SJSA1 (cell line): ENCODE measurements at places on chromosomes 6 and 20.

GRCh38 chr6:137851669-137852068 lies 15.4 kb upstream of the TNFAIP3 start:
- DNase-seq = no peak

- DNase-seq = no peak
Observed at GRCh38 chr6:132404736-132405135, 3.5 kb upstream of the MOXD1 start.

DNA sequence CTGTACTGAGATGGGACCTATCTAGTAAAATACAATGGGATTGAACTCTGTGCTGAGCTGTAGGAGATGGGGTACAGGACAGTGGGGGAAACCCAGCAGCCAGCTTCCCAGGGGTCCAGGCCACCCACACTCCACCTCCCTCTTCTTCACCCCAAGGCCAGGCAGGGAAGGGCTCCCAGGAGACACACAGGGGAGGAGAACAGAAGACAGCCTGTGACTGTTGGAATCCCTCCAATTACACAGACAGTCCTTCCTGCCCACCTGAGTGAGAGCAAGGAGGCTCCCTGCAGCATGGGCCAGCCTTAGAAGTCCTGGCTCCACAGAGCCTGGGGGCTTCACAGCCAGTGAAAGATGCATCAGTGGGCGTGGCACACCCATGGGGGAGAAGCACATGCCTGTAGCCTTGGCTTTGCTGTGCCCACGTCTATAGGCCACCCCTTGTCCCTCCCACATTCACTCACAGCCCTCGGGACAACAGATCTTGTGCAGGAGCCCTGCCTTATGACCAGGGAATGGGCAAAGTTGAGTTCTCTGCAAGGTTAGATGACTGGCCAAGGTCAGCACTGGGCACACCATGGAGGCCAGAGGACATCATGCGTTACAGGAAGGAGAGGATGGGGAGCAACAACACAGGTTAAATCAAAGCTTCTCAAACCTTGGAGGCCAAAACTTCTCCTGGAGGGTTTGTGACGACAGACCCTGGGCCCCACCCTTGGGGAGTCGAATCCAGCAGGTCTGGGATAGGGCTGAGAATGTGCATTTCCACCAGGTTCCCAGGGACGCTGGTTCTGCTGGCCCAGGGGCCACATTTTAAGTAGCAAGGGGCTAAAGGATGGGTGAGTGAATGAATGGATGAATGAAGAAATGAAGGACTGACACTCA lies 12.3 kb upstream of the CST7 start:
- DNase-seq = peak; percentile 28

- no peak for DNase-seq
Observed at GRCh38 chr6:49110916-49111315, 352.1 kb downstream of the MMUT start.

- DNase-seq = no peak
Observed at GRCh38 chr6:129416337-129416990, 293.5 kb downstream of the ARHGAP18 start.

GRCh38 chr6:158996856-158997255 lies 3.1 kb downstream of the RSPH3 start:
- no peak for DNase-seq

GRCh38 chr6:168013250-168013915 lies 15.9 kb downstream of the KIF25 start:
- no peak for DNase-seq

- no peak for DNase-seq
Observed at GRCh38 chr6:135535989-135536414, 38.5 kb upstream of the AHI1 start.

GRCh38 chr6:14177413-14178082 lies 60.0 kb downstream of the CD83 start:
- no peak for DNase-seq

- no peak for DNase-seq
Observed at GRCh38 chr6:139287868-139288267, 3.9 kb downstream of the TXLNB start.

DNA sequence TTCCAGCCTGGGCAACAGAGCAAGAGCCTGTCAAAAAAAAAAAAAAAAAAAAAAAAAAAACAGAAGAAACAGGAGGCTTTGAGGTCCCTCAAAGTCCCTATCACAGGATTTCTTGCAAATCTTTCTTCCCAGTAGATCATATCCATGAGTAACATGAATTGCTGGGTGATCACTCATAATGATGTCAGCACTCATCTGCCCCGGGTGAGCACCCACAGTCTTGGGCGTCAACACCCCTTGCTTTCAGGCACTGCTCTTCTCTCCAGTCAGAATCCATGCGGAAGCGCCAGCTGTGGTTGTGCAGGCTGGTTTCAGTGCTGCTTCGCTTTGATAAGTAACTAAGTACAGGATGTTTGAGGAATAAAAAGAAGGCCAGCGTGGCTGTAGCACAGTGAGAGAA lies 40.2 kb upstream of the INSM1 start:
- DNase-seq = no peak

DNA sequence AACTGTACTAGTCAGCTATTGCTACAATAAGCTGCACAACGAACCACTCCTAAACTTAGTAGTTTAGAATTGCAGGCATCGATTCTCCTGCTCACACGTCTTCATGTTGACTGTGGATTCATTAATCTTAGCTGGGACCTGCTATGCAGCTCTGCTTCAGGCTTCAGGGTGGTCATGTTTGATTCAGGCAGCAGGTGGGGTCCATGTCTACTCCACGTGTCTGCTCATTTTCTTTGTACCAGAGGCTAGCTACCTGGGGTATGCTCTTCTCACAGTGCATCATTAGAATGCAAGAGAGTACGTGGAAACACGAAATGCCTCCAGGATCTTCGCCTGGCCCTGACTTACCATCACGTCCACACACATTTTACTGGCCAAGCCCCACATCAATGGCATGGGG lies 64.5 kb upstream of the RIN2 start:
- DNase-seq = no peak

DNA sequence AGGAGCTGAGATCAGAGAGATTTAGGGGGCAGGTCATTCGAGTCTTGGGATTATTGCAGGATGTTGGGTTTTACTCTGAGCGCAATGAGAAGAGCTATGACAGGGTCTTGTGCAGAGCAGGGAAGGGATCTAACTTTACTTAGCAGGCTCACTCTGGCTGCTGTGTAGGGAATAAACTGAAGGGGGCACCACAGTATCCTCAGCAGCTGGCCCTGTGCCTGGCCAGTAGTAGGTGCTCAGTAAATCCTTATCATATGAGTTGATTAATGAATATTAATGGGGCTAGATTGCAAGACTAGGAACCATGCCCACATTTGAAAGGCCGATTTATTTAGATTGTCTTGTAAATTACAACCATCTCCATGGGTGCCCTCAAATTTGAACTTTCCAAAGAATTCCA lies 4.6 kb upstream of the MDGA1 start:
- no peak for DNase-seq

- DNase-seq = no peak
Observed at GRCh38 chr6:144895313-144896278, 610.5 kb downstream of the UTRN start.

- no peak for DNase-seq
Observed at GRCh38 chr6:5638666-5639065, 368.1 kb downstream of the NRN1 start.

DNA sequence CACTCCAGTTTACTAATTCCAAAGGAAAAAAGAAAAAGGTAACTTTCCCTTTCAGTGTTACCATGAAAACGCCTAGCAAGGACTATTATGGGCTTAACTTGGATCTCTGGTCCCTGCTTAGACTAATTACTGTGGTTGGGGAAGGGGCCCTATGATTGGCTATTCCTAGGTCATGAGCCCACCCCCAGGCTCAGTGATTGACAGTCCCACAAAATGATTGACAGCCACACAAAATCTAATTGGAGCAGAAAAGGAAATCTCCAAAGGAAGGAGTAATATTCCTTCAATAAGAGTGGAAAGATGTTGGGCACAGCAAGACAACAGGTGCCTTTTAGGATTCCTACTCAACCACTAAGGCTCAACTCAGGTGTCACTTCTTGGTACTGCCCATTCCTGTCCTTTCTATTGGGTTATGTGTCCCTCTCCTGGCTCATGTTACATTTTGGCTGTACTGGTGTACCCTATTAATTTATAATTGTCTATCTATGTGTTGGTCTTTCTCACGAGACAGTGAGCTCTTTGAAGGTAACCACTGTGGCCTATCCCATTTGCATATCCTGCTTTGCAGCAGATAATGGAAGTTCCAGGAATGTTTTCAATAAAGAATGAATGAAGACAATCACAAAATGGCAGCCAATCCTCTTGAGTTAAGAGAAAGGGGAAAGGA lies 5.5 kb upstream of the UTRN start:
- DNase-seq = no peak

GRCh38 chr6:139131736-139132280 lies 3.1 kb upstream of the HECA start:
- DNase-seq = no peak

DNA sequence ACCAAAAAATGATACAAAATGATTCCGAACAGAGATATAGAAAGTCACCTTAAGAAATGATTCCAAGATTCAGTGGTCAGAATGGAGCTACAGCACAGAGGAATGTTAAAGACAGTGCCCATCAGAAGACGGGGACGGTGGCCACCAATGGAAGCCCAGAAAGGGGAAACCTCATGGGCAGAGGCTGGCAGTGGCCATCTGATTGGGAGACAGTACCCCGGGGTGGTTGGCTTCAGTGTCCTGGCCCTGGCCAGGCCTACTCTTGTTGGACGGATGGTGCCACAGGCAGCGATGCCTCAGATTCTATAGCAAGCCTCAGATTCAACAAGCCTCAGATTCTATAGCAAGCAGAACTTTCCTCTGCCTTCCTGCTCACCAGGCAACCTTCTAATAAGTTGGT lies 16.6 kb upstream of the PI16 start:
- no peak for DNase-seq

- no peak for DNase-seq
Observed at GRCh38 chr6:119495230-119495683, 145.7 kb upstream of the MAN1A1 start.

DNA sequence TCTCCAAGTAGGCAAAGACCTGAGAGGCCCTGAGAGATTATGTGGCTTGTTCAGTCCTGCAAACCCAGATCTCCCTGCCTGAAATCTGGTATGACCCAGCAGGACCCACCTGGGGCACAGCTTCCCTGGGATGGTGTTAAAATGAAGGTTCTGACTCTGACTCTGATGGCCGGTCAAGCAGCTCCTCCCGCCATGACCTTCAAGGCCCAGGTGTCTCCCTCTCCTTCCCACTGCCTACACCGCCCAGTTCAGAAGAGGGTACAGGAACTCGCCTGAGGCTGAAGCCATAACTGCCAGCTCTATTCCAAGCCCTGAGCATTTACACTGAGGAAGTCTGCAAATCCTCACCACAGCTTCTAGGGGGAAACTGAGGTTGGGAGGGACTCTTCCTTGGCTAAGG lies 5.9 kb upstream of the CST7 start:
- no peak for DNase-seq

- no peak for DNase-seq
Observed at GRCh38 chr6:107110200-107110599, 5.1 kb downstream of the BEND3 start.

DNA sequence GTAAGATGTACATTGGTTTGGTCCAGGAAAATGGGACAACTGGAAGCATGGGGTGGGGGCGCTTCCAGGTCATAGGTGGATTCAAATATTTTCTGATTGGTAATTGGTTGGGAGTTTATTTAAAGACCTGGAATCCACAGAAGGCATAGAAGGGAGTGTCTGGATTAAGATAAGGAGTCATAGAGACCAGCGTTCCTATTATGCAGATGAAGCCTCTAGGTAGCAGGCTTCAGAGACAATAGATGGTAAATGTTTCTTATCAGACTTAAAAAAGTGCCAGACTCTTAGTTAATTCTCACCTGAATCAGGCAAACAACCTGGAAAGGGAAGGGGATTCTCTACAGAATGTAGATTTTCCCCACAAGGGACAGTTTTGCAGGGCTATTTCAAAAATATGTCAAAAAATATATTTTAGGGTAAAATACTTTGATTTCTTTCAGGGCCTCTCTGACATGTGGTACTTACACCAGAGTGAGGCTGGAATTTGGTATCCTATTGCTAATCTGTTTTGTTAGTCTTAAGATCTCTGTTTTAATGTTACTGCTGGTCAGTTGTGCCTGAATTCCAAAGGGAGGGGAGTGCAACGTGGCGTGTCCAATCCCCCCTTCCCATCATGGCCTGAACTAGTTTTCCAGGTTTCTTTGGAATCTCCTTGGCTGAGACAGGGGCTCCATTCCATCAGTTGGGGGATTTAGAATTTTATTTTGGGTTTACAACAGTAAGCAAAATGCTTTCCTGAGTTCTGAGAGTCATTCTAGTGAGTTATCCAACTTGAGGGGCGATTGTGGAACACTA lies 25.1 kb downstream of the PIGT start:
- no peak for DNase-seq

- DNase-seq = no peak
Observed at GRCh38 chr6:16045238-16045637, 83.6 kb upstream of the MYLIP start.

- DNase-seq = no peak
Observed at GRCh38 chr6:76866091-76866915, 597.0 kb downstream of the HTR1B start.

GRCh38 chr20:47886454-47887041 lies 101.3 kb upstream of the SULF2 start:
- no peak for DNase-seq

DNA sequence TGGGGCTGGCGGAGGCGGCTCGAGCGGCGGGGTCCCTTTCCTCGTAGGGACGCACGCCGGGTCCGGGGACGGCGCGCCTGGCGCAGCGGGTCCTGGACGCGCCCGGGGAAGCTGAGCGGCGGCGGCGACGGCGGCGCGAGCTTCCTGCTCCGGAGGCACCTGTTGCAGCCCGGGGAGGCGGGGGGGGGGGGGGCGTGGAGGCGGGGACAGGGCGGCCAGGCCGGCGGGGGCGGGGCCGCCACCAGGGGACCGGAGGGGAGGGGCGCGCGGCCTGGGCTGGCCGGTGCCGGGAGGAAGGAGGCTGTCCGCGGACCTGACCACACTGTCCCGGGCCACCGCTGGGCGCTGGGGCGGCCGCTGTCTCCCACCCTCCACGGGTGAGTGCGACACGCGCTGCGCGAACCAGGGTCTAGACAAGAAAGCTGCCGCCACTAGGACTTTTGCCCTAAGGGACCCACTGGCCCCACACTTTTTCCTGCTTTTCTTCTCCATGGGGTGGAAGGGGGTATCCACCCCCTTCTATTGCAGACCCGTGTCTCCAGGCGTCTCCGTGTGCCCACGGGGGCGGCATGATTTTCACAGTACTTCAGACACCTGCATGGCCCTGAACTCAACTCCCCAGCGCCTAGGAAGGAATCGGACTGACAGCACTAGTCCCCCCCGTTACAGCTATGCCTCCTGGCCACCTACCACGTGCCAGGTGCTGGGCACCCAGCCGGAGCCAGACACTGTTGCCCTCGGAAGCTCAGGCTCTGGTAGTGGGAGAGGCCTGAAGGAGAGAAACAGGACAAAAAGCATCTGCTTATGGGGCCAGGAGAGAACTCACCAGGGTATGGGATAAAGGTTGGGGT lies at the start of gene NFATC2:
NFATC2 (minus strand) TSS at position 149 of the 851 bp plus-strand sequence. CDS start 220 bp downstream, outside the sequence.
- no peak for DNase-seq

GRCh38 chr6:137175868-137176245 lies 2.4 kb upstream of the IL22RA2 start:
- no peak for DNase-seq

GRCh38 chr6:103191391-103192093 lies 1668.2 kb downstream of the HACE1 start:
- DNase-seq = no peak
